Fibroblast of the aortic adventitia (primary cell): ENCODE measurements at places on chromosomes 1 and 21. TPM values are rescaled to one million over a fixed set of nuclear protein-coding genes. Genes with fewer than 3 reads are reported as not detected.

GFI1 gene
- total RNA-seq, result 0.09 and 0.65 TPM in 2 replicates

LCE1E gene
- total RNA-seq, result not detected in 2 replicates

DNA sequence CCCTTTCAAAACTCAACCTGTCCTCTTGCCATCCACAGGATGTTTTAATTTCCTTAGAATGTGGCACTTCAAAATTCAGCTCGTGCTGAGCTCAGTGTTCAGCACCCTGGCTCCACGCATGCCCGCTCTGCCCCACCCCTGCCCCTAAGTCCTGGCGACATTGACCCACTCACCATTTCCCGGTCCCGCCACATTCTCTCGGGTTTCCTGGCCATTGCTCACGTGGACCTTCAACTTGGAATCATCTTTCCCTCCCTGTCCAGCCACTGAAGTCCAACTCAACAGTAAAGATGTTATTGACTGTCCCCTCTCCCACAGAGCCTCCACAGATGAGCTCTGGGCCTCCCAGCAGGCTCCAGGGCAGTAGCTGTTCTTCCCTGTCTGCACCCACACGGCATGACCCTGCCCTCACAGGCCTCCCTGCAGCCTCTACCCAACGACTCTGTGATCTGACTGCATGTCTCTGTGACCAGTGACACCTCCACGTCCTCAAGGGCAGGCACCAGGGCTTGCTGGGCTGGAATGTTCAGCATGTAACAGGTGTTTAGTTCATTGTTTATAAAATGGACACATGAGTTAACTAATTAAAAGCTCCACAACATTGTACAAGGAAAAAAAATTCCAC, 53.8 kb downstream of the ITPKB start:
- DNase-seq, result no peak

OBSCN gene
- total RNA-seq, result 0.99 and 3.1 TPM in 2 replicates

DNA sequence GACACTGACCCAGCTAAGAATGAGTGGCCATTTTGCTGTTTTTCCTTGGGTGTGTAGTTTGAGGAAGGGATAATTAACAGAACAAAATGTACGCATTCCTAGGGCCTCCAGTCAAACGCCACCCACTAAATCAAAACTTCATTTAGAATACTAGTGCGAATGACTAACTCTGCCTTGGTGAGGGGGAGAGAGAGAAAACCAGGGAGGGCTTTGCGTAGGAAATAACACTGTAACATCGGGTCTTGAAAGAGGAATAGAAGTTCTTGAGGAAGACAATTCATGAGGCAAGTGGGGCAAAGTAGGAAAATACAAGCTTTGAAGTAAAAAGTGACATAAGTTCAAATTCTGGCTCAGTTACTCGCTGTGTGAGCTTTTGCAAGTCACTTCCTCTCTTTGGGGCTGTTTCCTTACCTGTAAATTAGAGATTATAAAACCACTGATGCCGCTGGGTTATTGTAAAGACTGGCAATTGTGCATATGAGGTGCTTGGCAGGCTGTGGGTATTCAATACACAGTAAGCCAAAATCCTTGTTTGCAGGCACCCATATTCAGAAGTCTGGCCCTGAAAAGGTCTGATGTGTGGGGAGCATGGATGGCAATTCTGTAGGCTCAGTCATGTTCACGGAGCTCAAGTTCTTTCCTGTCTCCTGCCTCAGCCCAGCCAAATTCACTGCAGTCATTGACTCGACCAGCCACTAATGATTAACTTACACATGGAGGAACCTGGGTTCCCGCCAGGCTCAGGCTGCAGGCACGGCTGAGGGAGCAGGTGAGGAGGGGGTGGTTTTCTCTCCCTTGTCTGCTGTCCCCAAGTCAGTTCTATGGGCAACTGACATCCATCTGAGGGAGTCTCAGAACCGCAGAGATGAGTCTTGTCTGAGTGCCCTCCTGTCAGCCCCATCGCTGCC, 140.3 kb upstream of the CSF3R start:
- no peak for DNase-seq

F3 gene
- total RNA-seq, result 6.9 and 24.0 TPM in 2 replicates

DNA sequence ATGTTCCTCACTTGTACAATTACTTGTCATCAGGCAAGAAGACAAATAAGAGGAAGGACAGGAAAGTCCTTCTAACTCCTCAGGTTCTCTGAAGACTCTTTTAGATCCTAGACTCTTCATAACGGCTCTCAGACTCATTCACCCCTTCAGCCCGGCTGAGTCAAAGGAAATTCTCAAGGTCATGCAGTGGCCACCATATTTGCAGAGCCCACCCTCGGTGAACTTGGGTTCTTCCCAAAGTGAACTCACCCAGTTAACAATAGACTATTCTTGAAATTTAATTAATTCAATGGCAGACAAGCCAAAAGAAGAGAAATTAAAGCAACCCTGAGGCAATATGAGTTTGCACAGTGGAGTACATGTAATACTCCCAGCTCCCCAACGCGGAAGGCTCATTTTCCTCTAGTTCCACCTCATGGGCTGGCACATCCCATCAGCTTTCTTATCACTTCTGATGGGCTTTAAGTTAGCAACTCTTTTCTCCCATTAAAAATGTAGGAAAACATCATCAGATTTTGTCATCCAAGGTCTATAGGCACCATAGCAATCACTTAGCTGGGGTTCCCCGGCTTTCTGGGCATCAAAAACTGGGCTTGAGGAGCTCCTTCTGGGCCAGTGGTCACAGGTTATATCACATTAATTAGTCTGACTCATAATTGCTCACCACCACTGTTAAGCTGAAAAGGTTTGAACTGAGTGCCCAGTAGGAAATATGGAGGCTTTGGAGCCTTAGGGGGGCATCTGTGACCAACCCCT, 27.8 kb upstream of the TIAM1 start:
- no peak for DNase-seq

- DNase-seq, result no peak
Observed at GRCh38 chr21:46424621-46425020, 34.1 kb upstream of the DIP2A start.

DNA sequence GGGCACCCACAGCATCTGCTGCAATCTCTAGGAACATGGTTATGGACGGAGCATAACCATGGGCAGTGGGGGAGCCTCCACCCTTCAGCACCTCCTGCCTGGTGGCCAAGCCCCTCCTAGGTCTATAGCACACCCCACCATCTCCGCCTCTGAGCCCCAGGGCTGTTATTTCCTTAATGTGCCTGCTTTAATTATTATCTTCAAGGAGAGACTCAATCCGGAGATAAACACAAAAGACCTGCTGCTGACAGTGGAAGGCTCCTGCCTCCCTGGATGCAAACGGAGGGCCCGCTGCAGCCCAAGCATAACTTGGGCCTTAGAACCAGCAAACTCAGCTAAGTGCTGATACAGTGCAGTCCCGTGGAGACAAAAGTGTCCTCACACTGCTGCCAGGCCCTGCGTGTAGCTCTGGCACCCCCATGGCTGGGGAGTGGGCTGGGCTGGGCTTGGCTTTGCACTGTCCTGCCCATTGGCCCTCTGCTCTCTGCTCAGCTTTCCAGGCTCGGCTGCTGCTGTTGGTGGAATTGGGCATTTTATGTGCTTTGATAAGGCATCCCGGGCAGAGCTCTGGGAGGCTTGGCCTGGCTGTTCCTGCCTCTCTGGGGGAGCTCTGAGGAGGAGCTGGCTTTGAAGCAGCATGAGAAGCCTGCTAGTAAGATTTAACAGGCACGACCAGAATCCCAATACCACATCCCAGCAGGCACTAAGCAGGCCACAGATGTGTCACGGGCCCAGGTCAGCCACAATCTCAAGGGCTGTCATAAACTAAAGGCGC, 620.2 kb downstream of the PTPRU start:
- DNase-seq, result no peak

FAM43B gene
- 0.90 TPM in 1 of 2 replicates, not detected in the other for total RNA-seq
